ENCODE measurements at places on chromosomes 2 and 18.
A peak's percentile ranks its signal among the peaks of the same experiment; 100 is the strongest.

GRCh38 chr18:13374468-13375301, 156.1 kb downstream of the LDLRAD4 start:
- DNase-seq, result no peak

GRCh38 chr2:158718851-158719250, 76.3 kb upstream of the DAPL1 start:
- no peak for DNase-seq

GRCh38 chr2:43194121-43194869, 32.1 kb downstream of the ZFP36L2 start:
- no peak for DNase-seq

- DNase-seq, result no peak
Measured at GRCh38 chr18:29653671-29654215, 1388.8 kb downstream of the DSC3 start.

DNA sequence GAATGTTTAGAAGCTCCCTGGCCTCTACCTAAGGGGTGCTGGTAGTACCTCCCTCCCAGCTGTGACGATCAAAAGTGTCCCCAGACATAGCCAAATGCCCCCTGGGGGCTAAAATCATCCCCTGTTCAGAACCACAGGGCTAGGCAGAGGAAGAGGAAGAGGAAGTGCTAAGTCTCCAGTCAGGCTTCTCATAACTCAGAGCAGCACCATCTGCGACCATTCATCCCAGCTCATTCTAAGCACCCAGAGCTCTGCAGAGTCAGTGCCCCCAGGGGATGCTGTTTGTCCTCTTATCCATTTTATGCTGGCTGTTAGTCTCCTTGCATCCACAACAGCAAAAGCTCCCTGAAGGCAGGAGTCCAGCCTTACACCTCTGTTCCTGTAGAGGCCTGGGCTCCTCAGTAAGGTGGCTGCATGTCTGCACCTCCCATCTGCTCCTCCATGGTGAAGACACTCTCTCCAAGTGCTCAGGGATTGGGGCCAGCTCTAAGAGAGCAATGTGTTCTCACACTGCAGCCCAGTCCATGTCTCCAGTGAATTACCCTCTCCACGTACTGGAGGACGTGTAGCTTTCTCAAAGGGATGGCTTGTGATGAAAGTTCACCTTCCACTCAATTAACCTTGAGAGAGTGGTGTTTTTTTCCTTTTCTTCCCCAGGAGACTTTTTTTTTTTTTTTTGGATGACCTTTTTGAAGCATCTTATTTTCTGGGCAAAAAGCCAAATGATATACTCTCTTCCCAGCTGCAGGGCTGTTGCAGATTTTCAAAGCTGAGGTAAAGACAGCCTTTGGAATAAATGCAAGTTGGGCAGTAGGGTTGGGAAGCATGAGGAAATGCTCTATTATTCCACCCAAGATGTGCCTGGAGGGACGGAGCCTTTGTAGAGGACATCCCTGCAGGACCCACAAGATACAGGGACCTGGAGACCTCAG, 158.9 kb upstream of the SLC14A2 start:
- no peak for DNase-seq

DNA sequence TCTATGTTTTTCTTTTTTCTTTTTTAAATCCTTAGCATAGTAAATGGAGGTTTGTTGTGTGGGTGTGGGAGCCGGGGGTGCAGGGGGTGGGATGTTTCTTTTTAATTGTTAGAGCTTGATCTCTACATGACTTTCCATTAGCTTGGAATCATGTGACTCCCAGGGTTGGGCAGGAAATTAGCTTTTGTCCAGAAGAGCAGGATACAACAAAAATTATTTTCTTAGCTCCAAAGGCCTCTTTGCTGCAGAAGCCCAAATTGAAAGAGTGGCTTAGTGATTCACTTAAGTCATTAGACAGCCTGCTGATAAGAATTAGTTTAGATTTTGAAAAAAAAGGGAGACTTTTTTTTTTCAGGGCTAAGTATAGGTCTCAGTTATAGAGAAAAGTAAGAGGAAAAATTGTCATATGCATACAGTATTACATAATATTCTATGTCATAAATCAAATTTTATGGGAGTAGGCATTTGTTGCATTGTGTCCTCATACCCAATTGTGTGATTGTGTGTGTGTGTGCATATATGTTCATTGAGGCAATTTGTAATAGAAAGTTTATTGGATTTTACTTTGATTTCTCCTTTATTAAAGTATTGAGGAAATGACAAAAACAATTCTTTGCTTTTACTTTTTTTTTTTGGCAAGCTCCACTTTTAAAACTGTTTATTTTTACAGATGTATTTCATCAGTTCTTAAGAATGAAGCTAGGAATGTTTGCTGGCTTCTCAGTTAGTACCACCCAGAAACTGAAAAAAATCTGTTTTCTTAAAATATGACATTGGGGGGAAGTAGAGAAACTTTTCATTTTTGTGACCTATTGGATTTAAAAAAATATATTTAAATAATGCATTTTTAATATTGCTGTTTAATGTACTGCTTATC, 47.4 kb downstream of the TSPYL6 start:
- DNase-seq, result no peak

- DNase-seq, result no peak
Measured at GRCh38 chr2:159513745-159514144, 102.6 kb downstream of the BAZ2B start.

DNA sequence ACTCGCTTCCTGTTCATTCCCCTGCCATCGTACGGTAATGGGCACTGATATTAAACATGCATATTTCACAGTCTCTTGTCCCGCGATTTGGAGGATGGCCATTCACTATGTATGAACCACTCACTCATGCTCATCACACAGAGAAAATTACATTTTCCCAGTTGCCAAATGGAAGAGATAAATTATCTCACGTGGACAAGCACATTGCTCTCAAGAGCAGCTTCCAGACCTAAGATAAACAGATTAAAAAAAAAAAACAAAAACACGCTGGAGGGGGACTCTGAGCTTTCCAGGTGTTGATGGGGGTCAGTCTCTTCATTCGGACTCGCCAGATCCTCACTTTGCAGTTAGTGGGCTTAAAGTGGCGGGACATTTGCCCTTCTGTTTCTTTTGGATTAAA, 1.7 kb upstream of the MAPK4 start:
- no peak for DNase-seq

GRCh38 chr2:149544692-149545091, 42.9 kb downstream of the MMADHC start:
- no peak for DNase-seq

GRCh38 chr18:46596119-46596518, 60.9 kb downstream of the LOXHD1 start:
- DNase-seq, result no peak

DNA sequence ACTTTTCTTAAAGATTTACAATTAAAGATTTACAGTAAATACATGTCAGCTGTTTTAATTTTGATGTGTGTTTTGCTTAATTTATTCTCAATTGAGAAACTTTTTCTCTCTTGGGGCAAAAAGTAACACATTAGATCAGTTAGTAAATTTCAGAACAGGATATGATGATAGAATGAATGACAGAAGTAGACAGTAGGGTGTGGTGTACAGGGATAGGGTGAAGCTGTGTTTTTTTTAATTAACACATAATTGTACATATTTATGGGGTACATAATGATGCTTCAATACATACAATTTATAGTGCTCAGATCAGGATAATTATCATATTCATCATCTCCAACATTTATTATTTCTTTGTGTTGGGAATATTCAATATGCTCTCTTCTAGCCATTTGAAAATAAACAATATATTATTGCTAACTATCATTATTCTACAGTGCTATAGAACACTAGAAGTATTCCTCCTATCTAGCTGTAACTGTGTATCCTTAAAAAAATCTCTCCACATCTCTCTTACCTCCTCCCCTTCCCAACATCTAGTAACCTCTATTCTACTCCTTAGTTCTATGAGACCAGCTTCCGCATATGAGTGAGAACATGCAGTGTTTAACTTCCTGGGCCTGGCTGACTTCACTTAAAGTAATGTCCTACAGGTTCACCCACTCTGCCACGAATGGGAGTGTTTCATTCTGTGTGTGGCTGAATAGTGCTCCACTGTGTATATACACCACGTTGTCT, 175.2 kb downstream of the SNTG2 start:
- DNase-seq, result no peak

- peak; percentile 63 for DNase-seq
Measured at GRCh38 chr2:96396095-96396494, 60.5 kb downstream of the NCAPH start.

- DNase-seq, result no peak
Measured at GRCh38 chr2:70651014-70651413, 97.4 kb upstream of the TGFA start.

GRCh38 chr2:70191244-70191735, 471 bp upstream of the C2orf42 start:
- DNase-seq, result no peak

DNA sequence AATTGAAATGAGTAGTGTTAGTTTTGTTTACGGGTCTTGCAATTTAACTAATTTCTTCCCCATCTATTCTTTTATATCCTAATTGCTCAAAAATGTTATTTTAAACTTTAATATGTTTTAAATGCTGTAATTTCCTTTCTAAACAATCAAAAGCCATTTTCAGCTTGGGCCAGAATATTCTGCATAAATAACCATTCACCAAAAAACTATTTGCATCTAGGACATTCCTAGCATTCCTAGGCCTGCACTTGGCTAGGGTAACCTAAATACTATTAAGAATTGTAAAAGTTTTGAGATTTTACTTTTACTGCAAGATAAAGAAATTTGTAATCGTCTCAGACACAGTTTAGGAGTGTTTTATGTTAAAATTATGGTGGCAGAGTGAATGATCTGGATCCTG, 7.8 kb upstream of the ETAA1 start:
- no peak for DNase-seq
